ENCODE measurements at places on chromosomes 13 and 19. TPM values are rescaled to one million over a fixed set of nuclear protein-coding genes. Genes with fewer than 3 reads are reported as not detected.

Gene SHISA7
- not detected for total RNA-seq

Gene POU2F2
- not detected for total RNA-seq

Gene PNMA8A
- total RNA-seq = not detected

Gene GGACT
- 1.7 TPM for total RNA-seq

Gene BRME1
- 1.8 TPM for total RNA-seq

Gene ZNF571
- 4.6 TPM for total RNA-seq

Gene CEACAM1
- total RNA-seq = 135 TPM

Gene TRPC4
- not detected for total RNA-seq

Gene PRODH2
- total RNA-seq = not detected

Gene AMER2
- total RNA-seq = not detected

Gene SHD
- not detected for total RNA-seq

Gene F2RL3
- 0.79 TPM for total RNA-seq

Gene CBARP
- total RNA-seq = 1.3 TPM

Gene MATK
- total RNA-seq = 2.1 TPM

Gene VAV1
- 5.3 TPM for total RNA-seq

All from esophagus squamous epithelium (tissue), 5 donors.